Left forelimb (tissue), 1 donor: ENCODE measurements at places on chromosomes 13 and 19.

DNA sequence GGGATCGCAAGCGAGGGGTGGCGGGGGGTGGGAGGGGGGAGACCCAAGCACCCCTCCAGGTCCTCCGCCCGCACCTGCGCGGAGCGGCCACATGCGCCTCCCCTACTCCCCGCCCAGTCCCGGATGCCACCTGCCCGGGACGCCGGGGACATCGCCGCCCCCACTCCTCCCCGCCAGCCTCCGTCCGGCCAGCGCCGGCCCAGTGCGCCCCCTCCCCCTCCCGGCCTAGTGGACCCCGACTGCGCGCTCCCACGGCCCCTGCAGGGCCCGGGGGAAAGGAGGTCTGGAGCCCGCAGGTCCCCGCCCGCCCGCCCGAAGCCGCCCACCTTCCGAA is 263 bp downstream of the RHPN2 start:
- DNase-seq, result no peak

- no peak for DNase-seq
These were observed 1.2 kb upstream of the ZNF574 start for GRCh38 chr19:42074513-42075363.

DNA sequence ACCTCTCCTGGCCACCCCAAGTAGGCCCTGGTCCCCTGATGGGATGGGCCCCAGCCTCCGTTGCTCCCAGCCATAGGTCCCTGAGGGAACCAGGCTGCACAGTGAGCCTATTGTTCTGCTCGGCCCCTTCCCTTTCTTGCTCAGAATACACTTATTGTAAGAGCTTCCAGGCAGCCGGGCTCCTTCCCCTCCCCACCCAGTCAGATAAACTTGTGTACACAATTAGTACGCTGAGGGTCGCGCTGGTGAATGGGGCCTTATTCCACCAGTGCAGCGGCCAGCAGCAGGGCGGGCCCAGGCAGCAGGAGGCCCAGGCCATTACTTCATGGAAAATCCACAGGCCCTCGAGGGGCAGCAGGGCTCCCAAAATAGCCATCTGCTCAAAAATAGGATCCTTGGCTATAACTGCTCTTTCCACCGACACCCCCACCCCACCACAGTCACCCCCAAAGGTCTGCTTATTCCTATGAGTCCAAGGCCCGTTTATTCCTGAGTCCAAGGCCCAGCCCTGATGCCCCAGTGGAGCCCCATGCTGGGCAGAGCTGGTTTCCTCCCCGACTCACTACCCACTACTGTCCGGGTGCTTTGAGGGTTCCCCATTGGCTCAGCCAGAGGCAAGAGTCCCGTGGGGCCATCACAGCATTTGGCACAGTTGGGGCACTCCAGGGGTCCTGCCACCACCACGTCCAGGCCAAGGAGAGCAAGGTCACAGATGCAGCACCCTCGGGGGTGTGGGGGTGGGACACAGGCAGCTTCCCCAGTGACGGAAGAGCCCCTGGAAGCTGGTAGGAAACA is 22.1 kb downstream of the CAPN12 start:
- DNase-seq, result no peak

- DNase-seq, result no peak
These were observed 5.8 kb downstream of the HSPBP1 start for GRCh38 chr19:55273978-55274707.
